Glomerular endothelial cell (primary cell): ENCODE measurements at places on chromosomes 2 and 18. TPM values are rescaled to one million over a fixed set of nuclear protein-coding genes. Genes with fewer than 3 reads are reported as not detected.

- DNase-seq: no peak
Observed at GRCh38 chr2:45008296-45009129, 739 bp downstream of the SIX2 start.

- DNase-seq: no peak
Observed at GRCh38 chr2:230295192-230295591, 31.8 kb upstream of the SP140L start.

DNA sequence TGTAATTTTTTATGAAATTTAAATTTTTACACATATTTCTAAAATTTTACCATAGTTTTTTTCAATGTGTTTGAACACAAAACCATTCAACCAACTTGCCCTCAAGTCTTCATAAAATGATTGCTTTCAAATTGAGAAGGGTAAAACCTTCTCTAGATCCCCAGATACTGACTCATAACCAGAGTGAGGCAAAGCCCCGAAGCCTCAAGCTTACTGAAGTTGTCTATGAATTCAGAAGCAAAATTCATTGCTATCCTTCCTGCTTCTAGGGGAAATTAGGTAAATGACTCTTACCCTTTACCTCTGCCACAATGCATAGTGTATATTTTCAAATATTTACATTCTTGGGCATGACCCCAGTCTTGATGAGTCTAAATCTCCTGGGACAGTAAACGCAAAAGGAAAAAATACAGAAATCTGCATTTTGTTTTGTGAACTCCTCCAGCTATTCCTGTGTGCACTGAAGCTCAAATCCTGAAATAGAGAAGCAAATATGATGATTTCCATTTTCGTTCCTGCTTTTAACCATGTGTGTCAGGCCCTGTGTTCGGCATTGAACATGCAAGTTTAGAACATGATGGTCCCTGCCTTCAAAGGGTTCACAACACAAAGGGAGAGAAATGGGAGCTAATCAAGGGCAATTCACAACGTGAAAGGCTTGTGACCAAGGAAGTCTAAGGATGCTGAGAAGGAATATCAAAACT lies 246.3 kb downstream of the SUCLG1 start:
- DNase-seq: no peak

GRCh38 chr2:5070257-5070656 lies 621.9 kb upstream of the SOX11 start:
- DNase-seq: no peak

COBLL1 gene
- 9.0 and 14.2 TPM in 2 replicates for total RNA-seq
